Muscle of leg (tissue), 16 donors: ENCODE measurements at places on chromosomes 3 and 15.

- DNase-seq: no peak
Measured at GRCh38 chr3:130340766-130341165, 4.7 kb upstream of the COL6A5 start.

DNA sequence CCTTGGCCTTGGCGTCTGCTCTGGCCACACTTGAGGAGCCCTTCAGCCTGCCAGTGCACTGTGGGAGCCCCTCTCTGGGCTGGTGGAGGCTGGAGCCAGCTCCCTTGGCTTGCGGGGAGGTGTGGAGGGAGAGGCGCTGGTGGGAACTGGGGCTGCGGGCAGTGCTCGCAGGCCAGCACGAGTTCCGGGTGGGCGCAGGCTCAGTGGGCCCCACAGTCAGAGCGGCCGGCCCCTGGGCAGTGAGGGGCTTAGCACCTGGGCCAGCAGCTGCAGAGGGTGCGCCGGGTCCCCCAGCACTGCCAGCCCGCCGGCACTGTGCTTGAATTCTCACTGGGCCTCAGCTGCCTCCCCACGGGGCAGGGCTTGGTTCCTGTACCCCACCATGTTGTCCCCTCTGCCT is 68.7 kb upstream of the KCNAB1 start:
- DNase-seq: no peak

DNA sequence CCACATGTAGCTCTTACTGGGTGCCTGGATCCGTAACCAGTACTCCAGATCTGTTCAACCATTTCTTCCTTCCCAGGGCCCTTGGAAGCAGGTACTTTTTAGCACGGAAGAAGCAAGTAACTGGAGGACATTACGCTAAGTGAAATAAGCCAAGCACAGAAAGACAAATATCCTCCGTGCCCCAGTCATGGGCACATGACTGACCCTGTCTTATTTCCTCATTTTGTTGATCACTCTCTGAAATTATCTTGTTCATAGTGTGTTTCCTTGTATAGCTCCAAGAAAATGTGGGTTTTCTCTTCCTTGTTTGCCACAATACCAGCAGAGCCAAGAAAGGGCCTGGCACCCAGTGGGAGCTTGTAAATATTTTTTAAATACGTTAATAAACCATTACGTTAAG is 32.2 kb upstream of the MTMR14 start:
- DNase-seq: no peak

- DNase-seq: peak; percentile 96
Measured at GRCh38 chr3:11556851-11557644, 86.7 kb downstream of the VGLL4 start.

GRCh38 chr3:38003371-38003816 is 12.8 kb downstream of the VILL start:
- no peak for DNase-seq

- no peak for DNase-seq
Measured at GRCh38 chr15:97841558-97841957, 118.9 kb upstream of the ARRDC4 start.

GRCh38 chr15:72423256-72423655 is 25.2 kb downstream of the TMEM202 start:
- DNase-seq: peak; percentile 5

- peak; percentile 12 for DNase-seq
Measured at GRCh38 chr3:99506-99905, 97.1 kb upstream of the CHL1 start.

GRCh38 chr3:73540969-73541740 is 83.6 kb downstream of the PDZRN3 start:
- DNase-seq: no peak

DNA sequence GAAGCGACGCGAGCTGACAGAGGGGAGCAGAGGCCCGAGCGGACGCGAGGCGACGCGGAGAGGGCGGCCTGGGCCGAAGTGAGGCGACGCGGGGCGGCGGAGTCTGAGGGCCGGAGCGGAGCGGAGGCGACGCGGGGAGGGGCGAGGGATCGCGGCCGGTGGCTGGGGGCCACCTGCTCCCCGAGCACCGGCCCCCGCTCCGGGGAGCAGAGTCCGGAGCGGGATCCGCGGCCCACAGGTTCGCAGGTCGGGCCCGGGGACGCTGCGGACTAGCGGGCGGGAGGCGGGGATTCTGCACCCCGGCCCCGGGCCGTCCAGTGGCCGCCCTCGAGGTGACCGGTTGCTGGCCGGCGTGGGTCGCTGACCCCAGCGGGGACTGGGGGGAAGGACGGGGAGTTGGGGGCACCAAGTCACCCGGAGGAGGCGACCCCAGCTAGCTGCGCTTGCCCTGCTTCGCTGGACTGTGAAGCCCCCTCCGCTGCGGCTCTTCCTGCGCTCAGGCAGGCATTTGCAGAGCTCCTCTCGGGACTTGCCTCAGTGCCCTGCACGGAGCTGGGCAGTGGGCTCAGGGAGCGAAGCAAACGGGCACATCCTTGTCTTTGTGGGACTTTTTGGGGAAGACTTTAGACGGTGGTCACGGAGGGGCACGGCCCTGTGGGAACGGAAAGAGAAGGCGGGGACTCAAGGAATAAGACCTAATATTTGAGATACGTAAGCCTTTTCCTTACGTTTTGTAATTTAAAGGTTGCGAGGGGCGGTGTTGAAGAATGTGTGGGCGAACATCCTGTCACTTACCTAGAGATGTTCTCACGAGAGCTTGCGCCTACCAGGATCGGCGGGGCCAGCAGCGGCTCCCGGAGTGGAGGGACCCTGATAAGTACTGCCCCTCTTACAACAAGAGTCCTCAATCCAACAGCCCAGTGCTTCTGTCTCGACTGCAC is 566 bp downstream of the HMCES start:
- DNase-seq: peak; percentile 56

DNA sequence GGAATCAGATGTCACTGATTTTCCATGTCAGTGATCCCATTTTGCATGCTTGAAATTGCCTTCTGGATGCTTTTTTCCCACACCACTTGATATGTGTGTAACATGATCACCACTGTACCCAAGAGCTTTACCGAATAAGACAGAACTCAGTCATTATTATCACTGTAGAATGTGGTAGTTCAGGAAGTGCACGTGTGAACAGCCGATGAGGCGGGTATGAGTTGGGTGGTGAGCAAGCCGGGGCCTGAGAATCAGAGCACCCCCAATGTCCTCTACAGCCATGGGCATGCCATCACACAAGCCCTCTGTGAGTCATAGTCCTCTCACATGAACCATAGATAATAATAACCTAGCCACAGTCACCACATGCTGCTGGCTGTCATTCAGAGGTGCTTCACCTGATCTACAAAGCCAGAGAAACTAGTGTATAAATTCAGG is 470.8 kb downstream of the SOX2 start:
- peak; percentile 16 for DNase-seq

- peak; percentile 43 for DNase-seq
Measured at GRCh38 chr3:197343656-197344408, 45.4 kb upstream of the DLG1 start.

- DNase-seq: no peak
Measured at GRCh38 chr3:99923873-99924272, 106.2 kb downstream of the CMSS1 start.

GRCh38 chr3:163328680-163329079 is 1749.6 kb downstream of the SI start:
- no peak for DNase-seq
